ENCODE measurements at places on chromosomes 11 and 22.

DNA sequence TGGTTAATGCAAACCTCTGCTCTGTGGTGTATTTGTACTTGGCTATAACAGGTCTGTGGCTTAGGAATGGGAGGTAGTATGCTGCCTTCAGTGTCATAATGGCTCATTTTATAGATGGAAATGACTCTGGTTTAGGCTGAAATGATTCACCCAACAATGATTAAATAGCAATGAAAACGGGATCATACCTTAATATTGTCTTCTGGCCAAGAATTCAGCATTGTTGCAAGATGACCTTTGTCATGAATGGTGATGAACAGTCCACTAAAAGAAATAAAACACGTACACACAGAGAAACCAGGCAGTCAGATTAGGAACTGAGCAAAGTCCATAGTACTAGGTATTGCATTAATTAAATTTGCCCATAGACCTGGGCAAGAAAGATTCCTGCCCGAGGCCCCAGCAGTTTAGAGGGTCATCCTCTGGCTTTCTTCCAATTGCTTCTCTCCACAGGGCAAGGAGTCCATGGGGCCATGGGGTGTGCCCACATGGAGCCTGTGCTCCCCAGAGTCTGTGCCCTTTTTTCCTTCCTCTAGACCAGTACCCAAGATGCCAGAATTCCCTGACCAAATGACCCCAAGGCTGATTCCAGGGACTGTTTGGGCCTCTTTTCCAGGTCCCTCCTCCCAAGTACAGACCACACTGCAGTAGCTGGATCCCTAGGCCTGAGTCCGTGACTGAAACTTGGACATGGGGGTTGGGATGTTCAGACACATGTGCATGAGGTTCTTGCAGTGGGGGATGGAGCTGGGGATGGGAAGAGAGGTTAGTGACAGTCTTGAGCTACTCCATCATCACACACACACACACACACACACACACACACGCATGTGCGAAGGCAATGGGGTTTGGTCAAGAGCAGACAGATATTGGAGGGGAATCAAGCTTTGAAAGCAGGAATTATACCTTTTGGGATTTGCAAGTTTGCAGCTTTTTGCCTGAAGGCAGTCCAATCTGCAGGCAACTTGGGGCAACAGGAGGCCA, 134.2 kb downstream of the CCDC81 start:
- DNase-seq, result no peak

DNA sequence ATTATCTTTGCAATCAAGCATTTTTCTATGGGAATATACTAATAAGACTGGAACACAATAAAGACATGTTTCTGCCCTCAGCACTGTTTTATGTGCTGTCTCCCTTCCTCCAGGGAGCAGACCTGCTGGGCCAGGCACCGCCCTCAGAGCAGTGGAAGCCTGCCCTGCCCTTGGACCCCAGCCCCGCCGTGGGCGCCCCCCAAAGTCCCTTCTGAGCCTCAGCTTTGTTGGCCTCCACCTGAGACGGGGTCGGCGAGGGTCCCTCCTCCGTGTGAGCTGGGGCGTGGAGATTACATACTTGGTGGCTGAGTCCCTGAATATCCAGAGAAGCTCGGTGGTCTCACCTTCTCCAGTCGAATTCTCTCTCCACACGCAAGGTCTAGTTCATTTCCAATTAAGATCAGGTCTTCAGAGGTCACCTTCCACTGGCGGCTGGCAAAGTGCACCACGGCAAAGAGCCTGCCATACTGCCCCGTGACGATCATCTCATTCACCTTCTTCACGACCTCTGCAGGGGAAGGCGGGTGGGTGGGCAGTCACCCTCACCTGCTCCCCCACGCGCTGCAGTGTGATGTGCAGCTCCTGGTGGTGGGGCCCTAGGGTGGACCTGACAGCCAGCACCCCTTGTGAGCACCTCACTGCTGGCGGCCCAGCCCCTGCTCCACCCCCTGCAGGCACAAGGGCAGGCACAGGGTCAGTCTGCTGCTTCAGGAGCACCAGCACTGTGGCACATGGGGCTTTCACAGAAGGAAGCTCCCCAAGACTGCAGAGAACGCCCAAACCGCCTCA, 7.3 kb downstream of the MRPL21 start:
- no peak for DNase-seq

DNA sequence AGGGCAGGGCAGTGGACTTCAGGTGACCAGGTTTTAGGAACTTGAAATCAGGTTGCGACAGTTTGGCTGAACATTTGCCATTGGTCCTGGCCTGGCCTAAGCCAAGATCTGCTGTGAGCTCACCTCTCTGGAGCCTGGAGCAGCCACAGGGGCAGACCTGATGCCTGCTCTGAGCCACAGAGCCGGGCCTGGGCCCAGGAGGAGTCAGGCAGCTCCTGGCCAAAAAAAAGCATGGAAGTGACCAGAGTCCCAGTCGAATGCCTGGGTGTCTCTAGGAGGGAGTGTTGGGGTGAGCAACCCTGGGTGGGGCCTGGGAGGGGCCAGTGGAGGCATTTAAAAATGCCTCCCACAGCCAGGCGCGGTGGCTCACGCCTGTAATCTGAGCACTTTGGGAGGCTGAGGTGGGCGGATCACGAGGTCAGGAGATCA, 6.0 kb upstream of the OMP start:
- no peak for DNase-seq

DNA sequence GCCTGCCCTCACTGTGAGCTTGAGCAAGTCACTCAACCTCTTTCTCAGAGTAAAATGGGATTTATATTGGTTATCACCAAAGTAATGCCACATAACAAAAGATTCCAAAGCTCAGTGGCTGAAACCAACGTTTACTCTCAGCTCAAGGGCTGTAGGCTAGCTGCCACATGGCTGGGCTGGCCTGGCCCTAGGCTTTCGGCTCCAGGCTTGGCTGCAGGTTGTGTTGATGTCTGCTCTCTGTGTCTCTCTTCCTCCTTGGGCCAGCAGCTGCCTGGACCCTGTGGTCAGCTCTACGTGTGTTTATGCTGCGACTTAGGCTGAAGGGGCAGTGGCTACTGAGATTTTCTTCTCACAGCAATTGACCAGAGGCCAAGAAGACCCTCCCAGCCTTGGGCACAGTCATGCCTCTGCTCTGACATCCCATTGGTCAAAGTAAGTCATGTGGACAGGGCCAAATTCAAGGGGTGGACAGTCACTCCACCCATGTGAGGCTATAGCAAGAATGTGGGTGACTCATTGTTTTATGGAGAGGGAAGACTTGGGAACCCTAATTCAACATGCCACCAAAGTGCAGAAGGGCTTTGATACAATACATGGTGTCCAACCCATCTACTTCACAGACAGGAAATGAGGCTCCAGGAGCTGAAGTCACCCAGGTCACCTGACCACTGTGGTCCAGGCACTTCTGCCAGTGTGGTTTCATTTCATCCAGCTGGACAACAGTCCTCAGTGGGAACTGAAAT, 90.6 kb downstream of the TSPAN18 start:
- no peak for DNase-seq

DNA sequence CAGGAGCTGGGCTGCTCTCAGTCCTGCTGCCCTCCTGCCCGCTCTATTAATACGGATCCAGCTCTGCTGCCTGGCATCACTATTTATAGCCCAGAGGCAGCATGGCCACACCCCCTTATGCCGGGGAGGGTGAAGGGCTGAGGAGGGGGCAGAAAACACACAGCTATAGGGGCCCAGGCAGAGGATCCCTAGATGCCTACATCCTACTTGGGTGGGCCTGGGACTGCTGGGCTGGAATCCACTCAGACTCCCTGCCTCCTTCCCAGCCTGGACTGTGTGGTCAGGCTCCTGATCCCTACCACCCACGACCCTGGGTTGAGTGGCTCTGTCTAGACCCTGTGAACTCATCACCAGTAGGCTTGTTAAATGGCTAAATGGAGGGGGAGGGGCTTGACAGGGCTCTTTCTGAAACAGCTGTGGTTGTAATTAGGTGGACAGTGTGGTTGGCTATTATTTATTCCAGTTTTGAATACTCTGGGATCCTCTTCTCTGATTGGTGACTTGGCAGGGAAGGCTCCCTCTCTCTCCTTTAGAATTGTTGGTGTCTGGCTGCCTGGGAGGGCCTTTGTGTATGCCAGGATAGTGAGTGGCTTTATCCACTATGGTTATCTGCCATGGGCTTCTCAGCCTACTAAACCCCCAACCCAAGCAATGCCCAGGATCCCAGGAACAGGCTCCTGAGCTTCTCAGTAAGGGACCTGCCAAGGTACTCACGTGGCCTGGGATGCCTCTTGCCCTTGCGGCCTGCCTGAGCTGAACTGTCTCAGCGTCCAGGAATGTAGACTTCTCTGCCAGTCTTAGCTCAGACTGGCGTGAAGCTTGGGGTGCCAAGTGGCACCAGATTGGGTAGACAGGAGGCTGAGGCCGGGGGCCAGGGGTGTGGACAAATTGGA, 15.2 kb downstream of the PHLDB1 start:
- DNase-seq, result no peak

GRCh38 chr11:122098261-122098980, 17.6 kb downstream of the BLID start:
- DNase-seq, result no peak

DNA sequence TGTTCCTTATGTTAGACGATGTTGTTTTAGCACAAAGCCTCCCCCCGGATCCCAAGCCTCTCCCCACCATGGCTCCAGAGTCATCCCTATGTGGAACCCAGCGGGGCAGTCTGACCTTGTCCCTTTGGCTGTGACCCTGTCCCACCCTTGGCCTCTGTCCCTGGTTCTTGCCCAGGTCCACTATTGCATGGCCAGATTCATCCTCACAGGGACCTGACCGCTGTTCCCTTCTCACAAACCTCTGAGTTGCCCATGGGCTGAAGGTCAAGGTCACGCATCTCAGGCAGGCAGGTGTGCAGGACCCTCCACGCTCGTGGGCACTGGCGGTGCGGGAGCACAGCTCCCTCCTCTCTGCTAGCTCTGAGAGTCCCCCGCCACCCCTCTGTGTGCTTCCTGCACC, 39.0 kb downstream of the BCR start:
- DNase-seq, result no peak

DNA sequence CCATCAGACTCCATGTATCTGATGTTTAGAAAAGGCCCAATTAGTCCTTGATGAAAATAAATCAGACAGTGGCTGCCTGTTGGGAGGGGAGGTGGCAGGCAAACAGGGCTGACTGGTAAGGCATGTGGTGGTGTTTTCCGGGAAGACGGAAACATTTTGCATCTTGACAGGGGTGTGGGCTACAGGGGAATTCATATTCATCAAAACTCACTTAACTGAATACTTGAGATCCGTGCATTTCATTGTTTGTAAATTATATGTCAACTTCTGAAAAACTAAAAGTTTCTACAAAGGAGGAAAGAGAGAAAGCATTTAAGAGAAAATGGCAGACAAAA, 10.1 kb upstream of the MOB2 start:
- no peak for DNase-seq

DNA sequence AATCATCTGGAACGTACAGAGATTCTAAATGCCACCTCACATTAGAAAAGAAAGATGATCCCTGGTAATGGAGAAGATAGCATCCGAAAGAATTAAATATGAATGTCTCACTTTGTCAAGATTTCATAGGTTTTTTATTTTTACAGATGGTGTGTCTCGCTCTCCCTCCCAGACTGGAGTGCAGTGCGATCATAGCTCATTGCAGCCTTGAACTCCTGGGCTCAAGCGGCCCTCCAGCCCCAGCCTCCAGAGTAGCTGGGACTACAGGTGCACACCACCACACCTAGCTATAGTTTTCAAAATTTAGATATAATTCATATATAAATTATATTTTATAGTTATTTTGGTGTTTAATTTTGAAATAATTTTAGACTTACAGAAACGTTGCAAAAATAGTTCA, 16.7 kb upstream of the SMTN start:
- no peak for DNase-seq

GRCh38 chr11:8838248-8838647, 72.7 kb upstream of the AKIP1 start:
- no peak for DNase-seq

GRCh38 chr11:2376751-2377451, at the start of gene CD81:
TSS of gene CD81 (plus strand) at chr11:2377310. CDS start at chr11:2377550, 240 bp downstream.
- DNase-seq, result peak; percentile 59

DNA sequence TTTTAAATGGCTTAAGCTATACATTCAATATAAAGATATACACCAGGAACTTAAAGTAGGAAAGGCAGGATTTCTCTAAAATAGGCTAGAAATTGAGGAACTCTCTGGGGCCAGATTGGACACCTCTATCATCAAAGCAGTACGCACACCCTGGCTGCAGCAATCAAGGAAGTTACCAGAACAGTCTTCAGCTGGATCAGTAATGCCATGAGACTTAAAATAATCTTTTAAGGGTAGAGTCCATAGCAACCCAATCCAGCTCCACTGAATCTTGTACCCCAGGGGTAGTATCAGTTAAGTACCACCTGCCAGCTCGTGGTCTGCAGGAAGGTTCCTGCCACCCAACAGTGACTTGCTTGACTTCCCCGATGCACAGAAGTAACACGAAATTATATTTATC, 3.0 kb downstream of the RDX start:
- DNase-seq, result no peak

- no peak for DNase-seq
These were observed 23.8 kb downstream of the DIXDC1 start for GRCh38 chr11:111960916-111961315.

DNA sequence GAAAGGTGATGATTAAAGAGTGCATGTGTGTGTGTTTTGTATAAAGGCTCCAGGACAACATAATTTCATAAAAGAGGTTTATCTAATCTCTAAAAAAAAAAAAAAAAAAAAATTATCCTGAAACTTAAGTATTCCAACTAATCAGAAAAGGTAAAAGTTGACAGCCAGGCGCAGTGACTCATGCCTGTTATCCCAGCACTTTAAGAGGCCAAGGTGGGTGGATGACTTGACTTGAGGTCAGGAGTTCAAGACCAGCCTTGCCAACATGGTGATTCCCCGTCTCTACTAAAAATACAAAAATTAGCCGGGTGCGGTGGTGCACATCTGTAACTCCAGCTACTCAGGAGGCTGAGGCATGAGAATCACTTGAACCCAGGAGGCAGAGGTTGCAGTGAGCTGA, 632.7 kb upstream of the CHORDC1 start:
- no peak for DNase-seq

- no peak for DNase-seq
These were observed 9.7 kb upstream of the TXNRD2 start for GRCh38 chr22:19951346-19951745.

GRCh38 chr22:47659467-47660223, 897.2 kb downstream of the TBC1D22A start:
- DNase-seq, result no peak

DNA sequence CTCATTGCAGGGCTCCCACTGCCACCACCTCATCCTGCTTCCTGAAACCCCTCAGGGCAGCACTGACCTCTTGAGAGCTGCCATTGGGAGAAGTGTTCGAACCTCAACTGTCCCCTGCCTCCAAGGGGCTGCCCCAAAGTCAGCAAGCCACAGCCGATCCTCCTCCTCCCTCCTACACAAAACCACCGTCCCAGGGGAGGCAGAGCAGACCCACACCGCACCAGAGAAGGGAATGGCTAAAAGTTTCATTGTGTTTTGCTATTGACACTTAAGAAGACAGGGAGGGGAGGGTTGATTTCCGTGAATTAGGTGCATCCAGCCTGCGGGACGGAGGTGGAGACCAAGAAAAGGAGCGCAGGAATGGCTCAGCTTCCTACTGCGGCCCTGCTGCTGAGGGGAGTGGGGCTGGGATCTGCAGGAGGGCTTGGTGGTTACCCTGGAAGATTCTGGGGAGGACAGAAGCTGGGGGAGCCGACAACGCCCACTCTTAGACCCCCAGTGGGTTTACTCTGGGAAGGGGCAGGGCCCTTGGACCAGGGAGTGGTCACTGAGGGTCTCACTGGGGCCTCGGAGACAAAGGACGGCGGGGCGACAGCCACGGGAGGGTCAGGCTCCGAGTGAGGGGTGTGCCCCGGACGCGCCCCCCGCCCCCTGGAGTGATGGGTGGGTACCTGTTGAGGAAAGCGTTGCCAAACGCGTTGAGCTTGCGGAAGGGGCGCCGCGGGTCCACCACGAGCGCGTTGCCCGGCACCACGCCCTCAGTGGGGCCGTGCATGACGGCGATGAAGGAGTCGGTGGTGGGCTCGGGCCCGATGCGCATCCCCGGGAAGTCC, 815 bp downstream of the EHD1 start:
- DNase-seq, result no peak

Data from stimulated activated CD4-positive, alpha-beta T cell treated with anti-CD3 and anti-CD28 coated beads, Interleukin-4, amount 100 ng/mL, for 48 hours (primary cell).